ENCODE measurements at places on chromosomes 2 and 18. TPM values are rescaled to one million over a fixed set of nuclear protein-coding genes. Genes with fewer than 3 reads are reported as not detected.

DNA sequence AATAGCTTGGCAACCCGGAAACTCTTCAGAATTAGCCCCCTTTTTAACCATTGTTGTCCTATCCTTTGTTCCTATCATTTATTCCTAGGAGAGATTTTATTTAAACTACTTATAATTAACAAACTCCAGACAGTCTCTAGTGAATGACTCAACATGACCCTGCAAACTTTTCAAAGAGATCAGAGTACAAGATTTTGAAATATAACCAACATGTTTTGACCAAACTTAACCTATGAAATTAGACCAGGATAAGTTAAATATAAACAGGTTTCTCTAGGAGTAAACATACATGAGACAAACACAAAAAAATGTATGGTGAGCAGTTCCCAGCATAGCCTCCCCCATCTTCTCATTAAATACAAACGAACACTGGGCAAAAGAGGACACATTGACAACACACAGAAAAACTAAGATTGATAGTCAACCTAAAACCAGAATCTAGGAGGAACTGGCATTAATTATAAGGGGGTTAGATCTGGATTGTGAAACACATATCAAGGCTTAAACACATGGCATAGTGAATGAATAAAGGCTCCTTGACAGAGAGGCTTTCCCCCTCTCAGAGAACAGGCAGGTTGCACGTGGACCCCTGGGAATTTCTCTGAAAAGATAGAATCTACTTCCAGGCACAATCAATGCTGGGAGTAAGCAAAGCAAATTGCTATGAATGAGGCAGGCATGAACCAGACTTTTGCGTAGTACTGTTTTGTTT, 284.1 kb downstream of the IRS1 start:
- no peak for DNase-seq

- no peak for DNase-seq
These were observed 79.6 kb downstream of the MSTN start for GRCh38 chr2:189982780-189983394.

The NCOA1 gene
- 43.9 TPM for total RNA-seq

The MREG gene
- total RNA-seq = 0.40 TPM

- no peak for DNase-seq
These were observed 151.3 kb upstream of the SERPINE2 start for GRCh38 chr2:224190234-224190935.

- no peak for DNase-seq
These were observed 474.9 kb upstream of the CWC22 start for GRCh38 chr2:180481998-180482397.

DNA sequence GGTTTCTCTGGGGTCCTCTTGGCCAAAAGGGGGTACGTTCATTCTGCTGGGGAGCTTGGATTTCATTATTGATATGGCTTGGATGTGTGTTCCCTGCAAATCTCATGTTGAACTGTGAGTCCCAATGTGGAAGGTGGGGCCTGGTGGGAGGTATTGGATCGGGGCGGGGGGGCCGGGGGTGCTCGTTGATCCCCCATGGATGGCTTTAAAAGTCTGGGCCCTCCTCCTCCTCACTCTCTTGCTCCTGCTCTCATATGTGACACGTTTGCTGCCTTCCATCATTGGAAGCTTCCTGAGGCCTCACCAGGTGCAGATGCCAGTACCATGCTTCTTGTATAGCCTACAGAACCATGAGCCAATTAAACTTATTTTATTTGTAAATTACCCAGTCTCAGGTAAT, 11.8 kb downstream of the DBI start:
- DNase-seq = peak; percentile 57

DNA sequence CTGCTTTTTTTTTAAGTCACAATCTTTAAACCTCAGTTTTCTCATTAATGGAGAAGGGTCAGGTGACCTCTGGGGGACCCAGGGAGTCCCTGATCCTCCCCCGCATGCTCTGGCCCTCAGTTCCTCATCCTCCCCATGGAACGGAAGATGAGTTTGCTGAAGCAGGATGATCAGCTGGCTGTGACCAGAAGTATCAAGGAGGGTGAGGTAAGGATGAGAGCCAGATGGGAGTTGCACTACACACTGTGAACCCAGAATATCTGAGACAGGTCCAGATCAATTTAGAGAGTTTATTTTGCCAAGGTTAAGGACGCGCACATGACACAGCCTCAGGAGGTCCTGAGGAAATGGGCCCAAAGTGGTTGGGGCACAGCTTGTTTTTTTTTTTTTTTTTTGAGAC, 3.8 kb downstream of the CATIP start:
- no peak for DNase-seq

- DNase-seq = no peak
These were observed 56.8 kb upstream of the DNMT3A start for GRCh38 chr2:25398534-25398933.

GRCh38 chr2:158101384-158101926, at the start of gene UPP2:
UPP2 (plus strand) TSS chr2:158101876; CDS start chr2:158102064, 188 bp downstream.
- DNase-seq = no peak

GRCh38 chr18:74525741-74526140, 8.6 kb upstream of the CNDP1 start:
- DNase-seq = no peak

DNA sequence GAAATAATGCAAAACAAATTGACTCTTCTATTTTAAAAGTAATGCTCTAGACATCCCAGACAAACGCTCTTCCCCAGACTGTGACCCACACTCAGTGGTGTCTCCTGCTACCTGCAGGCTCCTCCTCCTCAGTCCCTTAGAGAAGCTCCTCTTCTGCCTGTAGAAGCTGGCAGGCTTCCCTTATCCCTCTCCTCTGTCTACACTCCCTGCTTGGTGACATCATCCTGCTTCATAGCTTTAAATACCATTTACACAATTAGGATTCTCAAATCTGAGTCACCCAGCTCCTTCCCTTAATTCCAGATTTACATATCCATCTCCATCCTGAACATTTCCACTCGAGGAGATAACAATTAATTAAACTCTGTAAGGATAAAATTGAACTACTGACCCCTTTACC, 167.9 kb downstream of the FBXO15 start:
- DNase-seq = peak; percentile 68

The CCDC102B gene
- 6.8 TPM for total RNA-seq

GRCh38 chr2:188852772-188853171, 121.4 kb upstream of the COL3A1 start:
- DNase-seq = no peak

- DNase-seq = no peak
These were observed 6.0 kb downstream of the ERBB4 start for GRCh38 chr2:212532585-212532984.

DNA sequence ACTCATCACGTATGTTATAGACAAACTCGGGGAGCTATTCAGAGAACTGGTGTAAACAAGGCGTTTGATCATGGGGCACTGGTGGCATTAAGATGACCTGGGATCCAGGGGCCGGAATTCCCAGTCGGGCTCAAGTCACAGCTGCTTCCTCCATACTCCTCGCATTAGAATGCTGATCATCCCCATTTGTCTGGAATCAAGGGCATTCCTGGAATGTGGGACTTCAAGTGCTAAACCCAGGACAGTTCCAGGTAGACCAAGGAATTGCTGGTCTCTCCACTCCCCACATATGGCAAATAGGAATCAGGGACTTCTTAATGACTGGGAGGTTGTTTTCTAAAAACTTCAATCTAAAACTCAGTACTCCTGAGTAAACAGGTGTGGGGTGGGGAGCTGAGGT, 355.7 kb upstream of the RAB6C start:
- DNase-seq = no peak

DNA sequence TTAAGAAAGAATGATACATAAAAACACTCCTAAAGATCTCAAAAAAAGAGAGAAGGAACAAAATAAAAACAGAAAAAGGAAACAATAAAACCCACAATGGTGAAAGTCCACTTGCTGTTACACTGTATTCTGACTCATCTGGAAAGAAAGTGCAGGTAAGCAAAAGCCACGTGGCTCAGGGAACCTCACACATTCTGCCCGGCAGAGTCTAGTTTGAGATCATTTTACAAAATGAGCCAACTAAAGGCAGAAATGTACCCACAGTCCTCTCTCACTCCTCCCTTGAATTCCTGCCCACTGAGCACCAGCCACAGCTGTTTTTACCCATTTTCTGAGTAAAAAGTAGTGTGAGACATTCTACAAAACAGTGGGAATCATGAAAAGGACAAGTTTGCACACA, 10.0 kb downstream of the KCNH7 start:
- DNase-seq = no peak

DNA sequence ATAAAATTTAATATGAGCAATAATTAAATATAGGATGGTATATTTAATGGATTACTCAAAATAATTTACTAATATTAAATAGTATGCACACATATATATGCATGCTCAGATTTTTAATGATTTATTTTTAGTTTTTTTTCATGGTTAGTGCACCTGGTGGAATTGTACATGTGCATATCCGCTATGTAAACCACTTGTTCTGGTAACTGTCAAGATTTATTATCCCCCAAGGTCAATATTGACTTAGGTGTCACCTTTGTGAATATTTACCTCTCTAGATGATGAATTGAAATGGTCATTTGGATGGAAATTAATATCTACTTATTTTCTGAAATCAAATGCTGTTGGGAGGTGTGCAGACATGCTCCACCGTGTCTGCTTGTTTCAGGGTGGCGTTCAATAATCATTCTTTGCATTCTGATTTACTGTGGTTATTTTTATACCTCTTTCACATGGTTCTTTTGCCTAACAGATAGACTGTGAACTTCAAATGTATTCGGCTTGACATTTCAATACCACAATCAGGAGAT, 14.7 kb downstream of the CNTNAP5 start:
- no peak for DNase-seq

DNA sequence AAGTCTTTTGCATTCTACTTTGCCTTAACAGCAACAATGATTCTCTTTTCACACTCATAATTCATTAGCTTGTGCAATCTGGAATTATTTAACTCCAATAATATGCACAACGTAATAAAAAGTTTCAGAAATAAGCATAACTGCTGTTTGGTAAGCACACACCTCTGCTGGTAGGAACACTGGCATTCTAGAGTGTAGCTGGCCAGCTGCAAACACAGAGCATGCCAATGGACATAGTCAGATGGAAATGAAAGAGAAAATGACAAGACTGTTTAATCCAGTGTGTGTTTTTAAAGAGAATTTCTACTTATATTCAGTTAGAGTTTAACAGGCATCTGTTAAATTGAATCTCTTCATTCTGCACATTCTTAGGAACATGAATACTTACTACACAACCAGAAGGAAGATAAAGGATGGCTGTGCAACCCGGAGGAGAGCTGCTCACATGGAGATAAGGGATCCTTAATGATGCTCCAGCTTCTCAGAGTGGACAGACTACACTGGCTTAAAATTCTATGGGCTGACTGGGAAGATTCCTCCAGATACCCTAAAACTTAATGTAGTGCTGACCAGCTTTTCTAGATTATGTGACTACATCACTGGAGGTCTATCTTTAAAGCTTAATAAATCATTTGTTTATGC, 94.6 kb upstream of the CHAC2 start:
- no peak for DNase-seq

DNA sequence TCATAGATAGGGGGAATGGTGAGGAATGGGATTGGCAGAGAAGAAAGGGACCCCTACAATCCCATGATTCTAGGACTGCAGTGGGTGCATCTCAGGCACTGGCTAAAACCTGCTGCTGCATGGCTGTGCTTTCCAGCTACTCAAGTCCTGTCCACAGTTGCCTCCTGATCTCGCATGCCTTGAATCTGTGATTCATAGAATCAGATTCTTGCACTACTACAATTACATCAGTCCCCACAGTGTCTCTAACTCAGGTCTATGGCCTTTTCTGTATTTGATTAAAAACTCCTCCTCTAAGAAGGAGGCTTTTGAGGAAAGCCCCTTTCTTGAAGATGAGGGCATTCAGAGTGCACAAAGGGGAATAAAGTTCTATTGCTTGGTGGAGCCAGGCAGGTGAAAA, 117.4 kb downstream of the LRATD1 start:
- DNase-seq = no peak

DNA sequence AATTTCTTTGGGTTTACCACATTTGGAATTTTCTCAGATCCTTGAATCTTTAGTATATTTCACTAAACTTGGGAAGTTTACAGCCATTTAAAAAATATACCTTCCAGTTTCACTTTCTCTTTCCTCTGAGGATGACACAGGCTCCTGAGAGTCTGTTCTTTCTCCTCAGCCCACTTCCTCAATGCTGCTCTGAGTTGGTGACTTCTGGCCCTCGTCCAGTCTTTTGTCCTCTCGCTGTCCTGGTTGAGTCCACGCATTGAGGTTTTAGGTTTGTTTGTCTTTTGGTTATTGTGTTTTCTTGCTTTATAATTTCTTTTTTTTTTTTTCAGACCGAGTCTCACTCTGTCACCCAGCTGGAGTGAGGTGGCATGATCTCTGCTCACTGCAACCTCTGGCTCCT, 40.7 kb upstream of the GALR1 start:
- no peak for DNase-seq

The HOXD11 gene
- total RNA-seq = not detected

Measured in esophagus muscularis mucosa (tissue), 4 donors.